ENCODE measurements at places on chromosomes 12 and 14.

- no peak for DNase-seq
Measured at GRCh38 chr12:44217146-44217883, 381.4 kb downstream of the TMEM117 start.

GRCh38 chr14:81737938-81738337 is 204.3 kb upstream of the SEL1L start:
- no peak for DNase-seq

DNA sequence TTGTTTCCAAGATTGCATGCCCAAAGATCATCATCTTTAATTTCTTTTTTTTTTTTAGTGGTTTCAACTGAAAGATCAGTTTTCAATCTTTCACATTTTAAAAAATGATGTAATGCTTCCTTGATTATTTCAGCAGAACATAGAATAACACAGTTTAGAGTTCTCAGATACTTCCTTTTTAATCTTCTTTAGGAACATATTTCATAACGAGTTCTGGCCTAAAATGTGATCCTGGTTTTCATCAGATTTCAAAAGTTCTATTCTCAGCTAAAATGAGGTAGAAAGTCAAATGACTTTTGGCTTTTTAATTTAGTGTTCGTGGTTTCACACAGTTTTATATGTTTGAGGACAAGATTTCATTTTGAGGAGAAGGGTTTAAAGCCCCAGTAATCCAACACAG is 40.0 kb upstream of the NR1H4 start:
- DNase-seq, result no peak

DNA sequence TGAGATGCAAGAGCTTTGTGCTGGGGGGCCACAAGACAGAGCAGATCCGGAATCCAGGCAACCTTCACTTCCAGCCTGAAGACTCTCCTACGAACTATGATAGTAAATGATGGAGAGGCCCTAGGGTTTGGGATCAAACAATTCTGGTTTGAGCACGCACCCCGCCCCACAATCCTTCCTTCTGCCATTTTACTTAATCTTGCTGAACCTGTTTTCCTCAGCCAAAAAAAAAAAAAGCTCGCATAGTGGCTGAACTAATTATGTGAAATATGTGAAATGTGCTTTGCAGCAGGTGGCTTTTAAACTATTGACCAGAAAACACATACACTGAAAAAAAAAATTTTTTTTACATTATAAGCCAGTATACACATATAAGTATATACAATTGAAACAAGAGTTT is 667 bp upstream of the ITFG2 start:
- no peak for DNase-seq

DNA sequence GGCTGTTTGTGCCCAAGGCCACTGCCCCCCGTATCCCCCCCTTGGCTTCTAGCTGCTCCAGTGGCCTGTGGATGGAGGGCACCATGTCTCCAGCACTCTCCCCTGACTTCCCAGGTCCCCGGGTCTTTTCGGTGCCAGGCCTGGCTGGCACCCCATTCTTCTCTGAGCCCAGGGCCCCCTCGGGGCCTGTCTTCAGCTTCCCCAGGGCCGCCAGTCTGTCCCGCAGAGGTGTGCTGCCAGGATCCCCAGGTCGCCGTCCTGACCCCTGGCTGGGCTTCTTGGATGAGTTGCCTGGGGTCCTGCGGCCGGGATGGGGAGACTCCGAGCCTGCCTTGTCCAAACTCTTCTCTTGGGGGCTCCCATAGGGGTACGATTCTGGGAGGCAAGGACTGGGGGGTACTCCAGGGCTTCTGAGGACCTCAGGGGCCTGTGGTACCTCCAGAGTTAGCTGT is 32.5 kb downstream of the NCKAP5L start:
- DNase-seq, result no peak

DNA sequence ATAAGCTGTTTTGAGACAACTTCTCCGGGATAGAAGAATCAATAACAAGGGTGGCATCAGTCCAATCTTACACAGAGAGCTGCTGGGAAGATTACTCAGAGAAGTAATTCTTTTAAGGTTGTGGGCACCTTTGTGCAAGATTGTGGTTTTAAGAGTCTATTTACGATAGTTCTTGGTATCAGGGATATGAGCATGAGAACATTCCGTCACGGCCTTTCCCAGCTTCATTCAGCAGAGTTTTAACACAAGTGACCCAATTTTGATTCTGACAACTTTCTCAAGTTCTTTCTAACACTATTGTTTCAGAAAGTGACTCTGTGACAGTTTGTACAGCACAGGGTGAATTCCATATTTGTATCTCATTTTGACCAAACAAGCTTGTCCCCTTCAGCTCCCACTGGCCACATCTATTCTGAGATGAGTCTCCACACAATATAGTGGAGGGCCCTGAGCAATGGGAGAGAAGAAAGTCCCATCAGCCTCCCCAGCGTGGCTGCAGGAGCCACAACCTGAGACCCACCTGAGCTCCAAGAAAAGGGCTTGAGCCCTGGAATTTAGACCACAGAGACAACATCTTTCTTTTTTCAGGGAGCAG is 869.2 kb downstream of the TMEM121 start:
- no peak for DNase-seq
